Nucleus accumbens (tissue), 56 donors: ENCODE measurements at places on chromosomes 6 and 20.

DNA sequence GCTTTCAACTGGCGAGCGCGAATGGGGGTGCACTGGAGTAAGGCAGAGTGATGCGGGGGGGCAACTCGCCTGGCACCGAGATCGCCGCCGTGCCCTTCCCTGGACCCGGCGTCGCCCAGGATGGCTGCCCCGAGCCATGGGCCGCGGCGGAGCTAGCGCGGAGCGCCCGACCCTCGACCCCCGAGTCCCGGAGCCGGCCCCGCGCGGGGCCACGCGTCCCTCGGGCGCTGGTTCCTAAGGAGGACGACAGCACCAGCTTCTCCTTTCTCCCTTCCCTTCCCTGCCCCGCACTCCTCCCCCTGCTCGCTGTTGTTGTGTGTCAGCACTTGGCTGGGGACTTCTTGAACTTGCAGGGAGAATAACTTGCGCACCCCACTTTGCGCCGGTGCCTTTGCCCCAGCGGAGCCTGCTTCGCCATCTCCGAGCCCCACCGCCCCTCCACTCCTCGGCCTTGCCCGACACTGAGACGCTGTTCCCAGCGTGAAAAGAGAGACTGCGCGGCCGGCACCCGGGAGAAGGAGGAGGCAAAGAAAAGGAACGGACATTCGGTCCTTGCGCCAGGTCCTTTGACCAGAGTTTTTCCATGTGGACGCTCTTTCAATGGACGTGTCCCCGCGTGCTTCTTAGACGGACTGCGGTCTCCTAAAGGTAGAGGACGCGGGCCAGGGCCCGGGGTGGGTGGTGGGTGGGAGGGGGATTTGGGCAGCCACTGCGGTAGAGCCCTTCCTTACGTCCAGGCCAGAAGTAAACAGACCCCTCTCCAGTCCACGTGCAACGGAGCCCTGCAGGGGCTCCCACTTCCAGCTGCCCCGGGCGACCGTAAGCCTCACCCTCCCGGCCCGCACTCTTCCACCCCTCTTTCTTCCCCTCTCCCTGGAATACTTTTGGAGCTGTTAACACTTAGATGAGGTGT, 998 bp downstream of the BMP2 start:
- DNase-seq = no peak

DNA sequence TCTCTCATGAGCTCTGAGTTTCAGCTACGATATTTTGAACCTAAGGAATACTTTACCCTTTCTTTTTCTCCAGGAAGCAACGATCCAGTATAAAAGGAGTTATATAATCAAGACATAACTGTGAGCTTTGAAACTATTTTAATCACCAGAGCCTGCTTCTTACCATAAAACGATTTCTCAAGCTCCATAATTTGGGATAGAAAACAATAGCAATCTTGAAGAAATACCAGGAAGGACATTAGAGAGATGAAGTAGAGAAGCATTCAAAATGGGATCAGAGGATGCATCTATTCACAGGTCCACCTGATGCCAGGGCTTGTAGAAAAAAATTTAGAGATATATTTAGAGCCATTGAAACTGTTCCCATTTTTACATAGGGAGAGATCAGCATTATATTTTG, 135.9 kb downstream of the FUT9 start:
- no peak for DNase-seq

DNA sequence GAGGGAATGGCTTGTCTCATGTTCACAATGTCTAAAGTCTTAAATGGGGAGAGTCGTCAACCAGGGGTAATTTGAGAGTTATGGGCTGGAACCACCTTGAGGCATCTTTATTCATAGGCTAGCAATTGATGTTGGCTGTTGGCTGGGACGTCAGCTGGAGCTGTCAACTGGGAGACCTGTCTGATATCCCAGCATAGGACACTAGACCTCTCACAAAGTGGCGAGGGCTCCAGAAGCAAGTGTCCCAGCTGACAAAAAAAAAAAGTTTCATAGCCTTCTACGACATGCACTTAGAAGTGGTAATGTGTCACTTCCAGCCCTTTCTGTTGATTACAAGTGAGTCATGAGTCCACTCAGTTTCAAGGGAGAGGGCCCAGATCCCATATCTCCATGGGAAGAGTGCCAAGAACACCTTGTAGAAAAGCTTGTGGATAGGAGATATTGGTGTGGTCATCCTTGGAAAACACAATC, 278.0 kb downstream of the ESR1 start:
- no peak for DNase-seq

- no peak for DNase-seq
These were observed 77.1 kb downstream of the TRAM2 start for GRCh38 chr6:52499681-52500236.

- no peak for DNase-seq
These were observed 190.1 kb upstream of the CDH4 start for GRCh38 chr20:61061981-61062380.

DNA sequence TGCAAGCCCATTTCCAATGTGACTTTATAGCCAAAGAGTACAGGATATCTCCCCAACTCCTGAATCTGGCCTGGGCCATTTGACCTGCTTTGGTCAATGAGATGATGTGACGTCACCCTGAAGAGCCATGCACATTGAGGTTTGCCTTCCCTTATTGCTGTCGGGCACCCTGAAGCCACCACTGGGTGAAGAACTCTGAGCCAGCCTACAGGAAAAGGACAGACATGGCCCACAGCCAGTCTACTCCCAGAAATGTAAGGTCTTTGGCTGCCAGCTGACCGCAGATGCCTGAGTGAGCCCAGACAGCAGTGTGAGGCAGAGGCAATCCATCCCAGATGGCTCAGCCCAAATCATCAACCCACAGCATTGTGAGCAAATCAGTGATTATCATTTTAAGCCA, 3.7 kb upstream of the SYNDIG1 start:
- DNase-seq = peak; percentile 54

DNA sequence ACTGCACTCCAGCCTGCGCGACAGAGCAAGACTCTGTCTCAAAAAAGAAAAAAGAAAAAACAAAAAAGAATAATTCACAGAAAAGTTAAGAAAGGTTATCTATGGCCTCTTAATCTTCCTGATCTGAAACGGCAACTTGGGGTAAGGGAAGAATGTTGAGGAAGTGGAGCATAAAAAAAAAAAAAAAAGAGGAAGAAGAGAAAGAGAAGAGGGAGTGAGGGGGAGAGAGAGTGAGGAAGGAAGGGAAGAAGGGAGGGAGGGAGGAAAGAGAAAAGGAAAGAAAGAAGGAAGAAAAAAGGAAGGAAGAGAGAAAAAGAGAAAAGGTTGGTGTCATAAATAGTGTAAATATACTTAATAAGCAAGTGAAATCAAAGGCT, 68.9 kb upstream of the NCOA3 start:
- no peak for DNase-seq
